ENCODE measurements at places on chromosomes 2 and 18.

- DNase-seq: no peak
These were observed 358.7 kb upstream of the TNP1 start for GRCh38 chr2:217218269-217219163.

- no peak for DNase-seq
These were observed 44.2 kb downstream of the NRXN1 start for GRCh38 chr2:50987616-50988313.

GRCh38 chr2:7612969-7613368 lies 695.8 kb downstream of the RNF144A start:
- DNase-seq: no peak

GRCh38 chr18:30376515-30376914 lies 666.0 kb downstream of the DSC3 start:
- DNase-seq: no peak

DNA sequence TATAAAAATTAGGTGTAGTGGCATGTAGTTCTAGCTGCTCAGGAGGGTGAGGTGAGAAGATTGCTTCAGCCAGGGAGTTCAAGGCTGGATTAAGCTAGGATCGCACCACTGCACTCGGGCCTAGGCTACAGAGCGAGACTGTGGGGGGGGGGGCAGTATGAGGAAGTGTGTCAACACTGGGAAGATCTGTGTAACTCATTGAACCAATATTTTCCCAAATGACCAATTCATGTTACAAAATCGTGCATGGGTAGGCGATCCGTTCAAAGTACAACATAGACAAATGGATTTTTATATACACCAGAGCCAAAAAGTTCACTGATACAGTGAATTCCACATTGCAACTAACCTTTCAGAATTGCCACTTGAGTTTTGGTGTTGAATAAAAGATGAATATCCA lies 8.1 kb downstream of the SMAD4 start:
- DNase-seq: no peak

- no peak for DNase-seq
These were observed 31.6 kb upstream of the GMPPA start for GRCh38 chr2:219466816-219467735.

GRCh38 chr18:22377769-22378168 lies 39.9 kb downstream of the CTAGE1 start:
- no peak for DNase-seq

DNA sequence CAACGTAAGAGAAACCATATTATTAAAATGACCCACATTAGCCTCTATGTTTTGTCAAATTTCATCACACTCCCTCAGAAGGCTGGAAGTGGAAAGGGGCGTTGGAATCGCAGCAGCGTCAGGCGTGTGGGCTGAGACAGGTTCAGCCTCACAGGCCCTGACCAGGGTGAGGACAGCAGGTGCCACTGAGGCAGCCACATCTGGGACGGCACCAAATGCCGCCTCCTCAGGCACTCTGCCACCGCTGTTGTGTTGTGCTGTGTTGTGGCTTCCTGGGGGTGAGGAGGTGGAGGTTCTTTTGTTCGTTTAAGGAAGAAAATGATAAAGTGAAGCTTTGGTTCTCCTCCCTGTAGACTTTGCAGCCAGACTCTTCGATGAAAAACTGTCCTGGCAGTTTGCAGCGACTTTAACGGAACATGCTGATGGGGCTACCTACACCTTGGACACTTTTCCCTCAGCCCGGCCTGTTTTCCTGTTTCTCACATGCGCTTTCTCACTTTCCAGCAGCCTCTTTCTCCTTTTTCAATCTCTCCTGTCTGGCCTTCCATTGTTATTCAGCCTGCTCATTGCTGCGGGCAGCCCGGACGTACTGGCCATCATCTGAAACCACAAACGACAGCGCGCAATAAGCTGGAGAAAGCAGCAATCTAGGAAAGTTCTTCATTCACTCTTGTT lies 44.9 kb upstream of the SALL3 start:
- no peak for DNase-seq

- no peak for DNase-seq
These were observed 39.7 kb upstream of the B3GNT7 start for GRCh38 chr2:231355508-231356465.

GRCh38 chr2:97718051-97718882 lies 4.9 kb downstream of the ZAP70 start:
- peak; percentile 69 for DNase-seq

- DNase-seq: no peak
These were observed 85.9 kb downstream of the SKA1 start for GRCh38 chr18:50460716-50461115.

DNA sequence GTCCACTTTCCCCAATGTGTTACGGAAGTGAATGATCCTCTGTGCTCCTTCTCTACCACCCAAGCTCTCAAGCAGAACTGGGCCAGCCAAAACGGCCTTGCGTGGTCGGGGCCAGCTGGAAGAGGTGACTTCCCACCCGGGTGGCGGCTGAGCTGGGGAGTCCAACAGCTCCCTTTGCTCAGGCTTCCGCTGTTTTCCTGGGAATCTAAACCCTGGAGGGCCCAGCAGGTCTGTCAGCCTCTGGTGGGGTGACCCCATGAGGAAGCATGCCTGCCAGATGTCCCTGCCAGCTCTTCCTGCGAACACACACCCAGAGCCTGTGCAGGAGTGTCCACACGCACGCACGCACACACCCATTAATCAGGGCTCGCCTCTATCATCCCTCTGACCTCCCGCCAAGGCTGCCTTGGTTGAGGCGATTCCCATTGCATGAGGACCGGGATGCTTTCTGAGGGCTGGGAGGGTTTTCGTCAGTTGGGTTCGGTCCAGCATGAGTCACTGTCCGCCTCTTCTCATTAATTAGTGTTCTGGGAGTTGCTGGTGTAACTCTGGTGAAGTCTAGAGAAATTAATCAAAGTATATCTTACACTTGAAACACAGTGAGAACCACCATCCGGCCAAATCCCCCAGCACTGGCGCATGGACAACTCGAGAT lies 90.6 kb downstream of the TWIST2 start:
- no peak for DNase-seq

GRCh38 chr2:39718483-39718882 lies 52.8 kb downstream of the TMEM178A start:
- DNase-seq: no peak

DNA sequence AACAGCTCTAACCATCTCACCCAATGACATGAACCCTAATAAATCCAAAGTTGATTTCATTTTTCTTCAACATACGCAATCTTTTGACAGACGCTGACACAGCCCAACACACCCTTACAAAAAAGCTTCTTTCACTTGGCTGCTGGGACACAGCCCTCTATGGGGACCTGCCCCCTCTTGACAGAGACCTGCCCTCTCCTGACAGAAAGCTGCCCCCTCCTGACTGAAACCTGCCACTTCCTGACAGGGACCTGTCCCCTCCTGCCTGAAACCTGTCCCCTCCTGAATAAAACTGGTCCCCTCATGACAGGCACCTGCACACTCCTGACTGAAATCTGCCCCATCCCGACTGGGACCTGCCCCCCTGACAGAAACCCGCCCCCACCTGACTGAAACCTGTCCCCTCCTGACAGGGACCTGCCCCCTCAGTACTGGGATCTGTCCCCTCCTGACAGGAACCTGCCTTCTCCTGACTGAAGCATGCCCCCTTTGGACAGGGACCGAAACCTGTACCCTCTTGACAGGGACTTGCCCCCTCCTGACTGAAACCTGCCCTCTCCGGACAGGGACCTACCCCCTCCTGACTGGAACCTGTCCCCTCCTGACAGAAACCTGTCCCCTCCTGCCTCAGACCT lies 87.9 kb downstream of the PXDN start:
- DNase-seq: no peak

DNA sequence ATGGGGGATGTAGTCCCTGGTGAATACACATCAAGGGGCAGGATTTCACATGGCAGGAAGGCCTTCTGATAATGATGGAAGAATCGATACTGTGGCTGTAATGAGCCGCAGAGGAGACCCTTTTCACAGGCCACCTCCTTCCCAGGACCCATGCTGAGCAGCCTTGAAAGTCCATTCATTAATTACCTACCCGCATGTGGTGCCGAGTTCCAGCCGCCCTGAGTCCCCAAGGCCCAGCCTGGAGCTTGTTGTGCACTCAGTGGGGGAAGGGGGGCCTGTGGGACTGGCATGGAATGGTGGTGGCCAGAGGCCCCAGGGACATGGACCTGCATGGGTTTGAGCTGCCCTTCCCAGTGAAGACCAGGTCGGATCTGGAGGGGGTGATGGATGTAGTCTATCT lies 25.5 kb downstream of the ASB18 start:
- DNase-seq: no peak

GRCh38 chr2:10331702-10332401 lies 29.1 kb downstream of the HPCAL1 start:
- no peak for DNase-seq

GRCh38 chr2:11332596-11332995 lies 11.8 kb downstream of the ROCK2 start:
- DNase-seq: no peak

GRCh38 chr2:109386004-109386695 lies 227.6 kb downstream of the SEPTIN10 start:
- DNase-seq: no peak

- no peak for DNase-seq
These were observed 236.4 kb downstream of the TNS1 start for GRCh38 chr2:217766356-217766755.
